ENCODE measurements at places on chromosomes 16 and 17. TPM values are rescaled to one million over a fixed set of nuclear protein-coding genes. Genes with fewer than 3 reads are reported as not detected.

CLEC10A gene
- total RNA-seq, result not detected

DNA sequence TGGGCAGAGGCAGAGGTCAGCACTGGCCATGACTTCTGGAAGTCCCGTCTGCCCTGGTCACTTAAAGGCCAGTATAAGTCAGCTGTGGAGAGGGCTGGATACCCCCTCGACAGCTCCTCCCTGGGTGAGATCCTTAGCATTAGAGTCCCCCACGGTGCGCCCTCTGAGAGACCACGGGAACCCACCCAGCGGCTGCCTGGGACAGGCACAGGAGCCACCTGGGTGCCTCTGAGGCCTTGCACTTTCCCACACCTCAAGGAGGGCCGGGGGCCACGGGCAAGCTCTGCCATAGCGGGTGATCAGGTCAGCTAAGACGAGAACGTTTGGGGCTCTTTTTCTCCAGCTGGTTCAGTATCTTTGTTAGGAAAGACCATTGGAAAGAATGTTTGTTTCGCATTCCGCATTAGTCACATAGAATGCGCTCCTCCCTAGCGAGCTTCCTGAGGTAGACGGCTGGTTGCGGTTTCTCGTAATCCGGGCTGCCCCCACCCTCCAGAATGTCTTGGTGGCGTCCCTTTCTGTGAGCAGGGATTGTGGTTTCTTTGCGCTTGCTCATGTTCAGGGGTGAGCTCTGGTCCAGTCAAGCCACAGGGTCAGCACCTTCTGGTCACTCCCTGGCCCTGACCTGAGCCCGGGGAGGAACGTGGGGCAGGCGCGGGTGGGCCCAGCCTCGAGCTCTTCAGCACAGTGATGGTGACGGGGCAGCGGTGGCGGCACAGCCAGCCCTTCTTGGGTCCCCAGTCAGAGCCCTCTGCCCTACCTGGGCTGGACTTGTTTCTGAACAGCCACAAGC lies 25.2 kb downstream of the NME3 start:
- DNase-seq, result no peak

DNA sequence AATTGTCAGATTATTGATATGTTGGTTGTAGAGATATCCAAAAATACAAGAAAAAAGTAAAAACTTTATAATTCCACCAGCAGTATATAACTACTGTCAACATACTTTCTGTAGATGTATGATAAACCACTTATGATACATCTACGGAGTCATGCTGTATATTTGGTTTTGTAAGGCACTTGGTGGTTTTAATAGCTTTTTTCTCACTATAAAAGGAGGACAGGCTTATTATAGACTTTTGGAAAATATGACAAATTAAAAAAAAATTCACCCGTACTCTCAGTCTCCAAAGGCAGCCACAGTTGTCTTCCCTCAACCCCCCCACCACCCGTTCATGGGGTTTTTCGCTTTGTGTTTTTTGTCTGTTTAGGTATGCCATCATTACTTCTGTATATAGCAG lies 14.8 kb downstream of the RAI1 start:
- no peak for DNase-seq

DNA sequence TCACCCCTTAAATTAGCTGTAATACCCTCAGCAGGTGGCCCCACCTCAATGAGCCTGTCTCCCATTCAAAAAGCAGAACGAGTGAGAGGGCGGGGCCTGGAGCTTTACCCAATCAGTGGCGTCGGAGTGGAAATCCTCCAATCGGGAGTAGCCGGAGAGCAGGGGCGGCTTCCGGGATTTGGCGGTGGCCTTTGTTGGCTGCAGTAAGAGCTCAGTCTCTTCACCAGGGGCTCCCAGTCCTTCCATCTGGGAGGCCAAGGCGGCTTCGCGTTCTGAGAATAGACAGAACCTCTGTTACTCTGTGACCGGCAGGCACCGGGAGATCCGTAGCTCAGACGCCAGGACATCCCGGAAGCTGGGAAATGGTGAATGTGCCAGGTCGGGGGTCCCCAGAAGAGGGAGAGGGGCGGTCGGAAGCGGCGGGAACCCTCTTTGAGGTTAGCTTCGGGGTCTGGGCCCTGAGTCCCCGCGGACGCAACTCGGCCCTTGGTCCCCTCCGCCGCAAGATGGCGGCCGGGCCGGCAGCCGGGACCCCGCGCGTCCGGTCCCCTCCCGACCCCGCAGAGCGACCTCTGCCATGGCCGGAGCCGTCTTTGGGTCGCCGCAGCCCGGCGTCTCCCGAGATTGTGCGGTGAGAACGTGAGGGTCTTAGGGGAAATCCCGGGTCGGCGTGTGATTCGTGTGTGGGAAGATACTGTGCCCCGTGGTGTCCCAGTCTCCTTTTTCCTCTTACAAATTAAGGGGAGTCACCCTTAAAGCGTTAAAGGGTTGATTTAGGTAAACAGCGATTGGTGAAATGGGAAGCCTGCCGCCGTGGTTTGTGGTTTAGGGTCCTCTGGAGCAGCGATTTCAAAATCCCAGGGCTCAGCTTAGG lies 160.3 kb upstream of the ZNF267 start:
- peak; percentile 95 for DNase-seq

- no peak for DNase-seq
Observed at GRCh38 chr17:53740312-53740711, 82.4 kb upstream of the KIF2B start.

All from stomach (tissue), 19 donors.